Activated T-cell treated with anti-CD3 and anti-CD28 coated beads, Interleukin-2, amount 50 U/mL, for 1 hour (primary cell): ENCODE measurements at places on chromosomes 7 and 10.

DNA sequence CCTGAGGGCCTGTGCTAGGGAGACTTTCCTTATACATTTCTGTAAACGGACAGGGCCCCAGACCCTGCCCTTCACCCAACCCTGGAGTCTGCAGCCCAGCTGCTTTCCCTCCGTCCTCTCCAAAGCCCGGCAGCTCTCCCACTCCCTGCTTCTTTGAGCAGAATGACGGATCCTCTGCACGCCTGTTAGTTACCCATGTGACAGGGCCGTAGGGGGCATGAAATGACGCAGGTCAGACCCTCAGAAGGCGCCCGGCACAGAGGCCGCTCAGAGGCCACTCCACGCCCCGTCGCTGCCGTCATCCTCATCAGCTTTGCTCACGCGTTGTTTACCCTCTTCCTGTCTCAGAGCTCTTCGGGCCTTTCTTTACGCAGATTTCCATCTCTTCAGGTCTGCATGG, 60.2 kb upstream of the MKRN1 start:
- DNase-seq, result no peak

GRCh38 chr7:94414980-94415379, 20.3 kb downstream of the COL1A2 start:
- no peak for DNase-seq

DNA sequence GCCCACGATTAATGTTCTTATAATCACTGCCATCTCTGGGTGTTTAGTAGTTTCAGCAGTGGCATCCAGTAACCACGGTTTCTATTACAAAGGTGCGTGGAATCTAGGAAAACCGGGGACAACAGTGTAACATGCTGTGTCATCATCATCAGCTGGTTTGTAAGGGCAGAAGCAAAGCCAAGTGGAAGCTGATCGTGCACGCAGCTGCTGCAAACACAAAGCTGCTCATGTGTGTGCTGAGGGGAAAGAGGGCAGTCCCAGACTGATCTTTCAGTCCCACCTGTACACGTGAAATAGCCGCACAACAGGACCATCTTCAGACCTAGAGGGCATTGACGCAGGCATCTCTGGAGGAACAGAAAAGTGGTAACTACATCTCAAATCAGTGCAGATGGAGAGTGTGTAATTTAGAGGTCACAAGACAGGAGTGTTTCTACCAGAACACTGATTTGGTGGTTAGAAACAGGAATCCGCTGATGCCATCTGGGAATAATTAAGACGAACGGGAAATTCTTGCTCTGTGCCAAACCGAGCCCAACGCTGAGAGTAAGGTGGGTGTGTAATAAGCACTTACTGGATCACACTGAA, 13.4 kb downstream of the ANKRD16 start:
- DNase-seq, result no peak

DNA sequence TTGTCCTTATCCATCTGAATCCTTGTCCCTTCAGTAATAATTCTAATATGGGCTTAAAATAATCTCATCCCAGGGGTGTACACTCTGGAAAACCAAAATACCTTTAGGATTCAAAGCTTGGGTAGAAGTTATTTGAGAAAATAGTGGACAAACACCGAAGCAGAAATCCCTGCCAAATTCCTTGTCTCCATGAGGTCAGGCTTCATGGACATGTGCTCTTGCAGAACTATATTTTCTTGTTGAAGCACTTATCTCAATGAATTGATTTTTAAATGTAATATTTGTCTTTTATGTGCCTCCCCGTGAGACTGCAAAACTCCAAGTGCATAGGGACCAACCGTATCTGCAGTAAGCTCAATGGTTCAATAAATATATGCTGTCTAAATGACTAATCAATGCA, 1153.3 kb upstream of the AUTS2 start:
- no peak for DNase-seq

- no peak for DNase-seq
These were observed 93.5 kb upstream of the DDC start for GRCh38 chr7:50658696-50659095.

GRCh38 chr7:111852081-111852480, 289.8 kb upstream of the IMMP2L start:
- DNase-seq, result no peak

DNA sequence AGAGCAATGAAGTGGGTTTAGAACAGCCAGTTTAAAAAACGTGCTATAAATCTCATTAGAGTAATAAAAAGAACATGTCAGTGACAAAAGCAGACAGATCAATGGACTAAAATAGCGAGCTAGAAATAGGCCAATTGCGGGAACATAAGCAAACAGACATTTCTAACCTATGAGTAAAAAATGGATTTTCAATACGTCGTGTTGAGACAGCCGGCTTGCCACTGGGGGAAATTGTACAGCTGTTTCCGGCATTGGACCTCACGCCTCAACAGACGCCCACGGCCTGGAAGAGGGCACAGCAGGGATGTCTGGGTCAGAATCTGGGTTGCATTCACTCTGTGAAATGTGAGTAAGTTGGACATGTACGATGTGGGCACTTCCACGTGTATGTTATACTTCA, 92.9 kb downstream of the SVOPL start:
- DNase-seq, result no peak

GRCh38 chr10:72814099-72814790, 79.3 kb upstream of the OIT3 start:
- no peak for DNase-seq

GRCh38 chr7:42932811-42933591, 825 bp downstream of the MRPL32 start:
- DNase-seq, result no peak

- no peak for DNase-seq
These were observed 534.3 kb downstream of the PARD3 start for GRCh38 chr10:34280599-34281374.

DNA sequence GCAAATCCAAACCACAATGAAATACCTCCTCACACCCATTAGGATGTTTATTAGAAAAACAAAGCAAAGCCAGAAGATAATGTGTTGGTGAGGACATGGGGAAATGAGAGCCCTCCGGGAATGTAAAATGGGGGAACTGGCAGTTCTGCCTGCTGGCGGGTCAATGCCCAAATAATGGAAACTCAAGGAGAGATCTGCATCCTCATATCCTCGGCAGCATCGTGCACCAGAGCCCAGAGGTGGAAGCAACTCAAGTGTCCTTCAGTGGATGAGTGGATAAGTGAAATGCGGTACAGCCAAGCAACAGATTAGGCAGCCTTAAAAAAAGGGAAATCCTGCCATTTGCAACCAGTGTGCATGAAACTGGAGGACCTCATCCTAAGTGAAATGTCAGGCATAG, 325.2 kb downstream of the WDR37 start:
- no peak for DNase-seq

- DNase-seq, result no peak
These were observed 50.8 kb upstream of the PDZD8 start for GRCh38 chr10:117425974-117426566.

GRCh38 chr7:32573110-32573687, 77.9 kb downstream of the AVL9 start:
- no peak for DNase-seq

GRCh38 chr7:104883248-104883717, 130.7 kb upstream of the KMT2E start:
- DNase-seq, result no peak

GRCh38 chr7:141944811-141945210, 2.0 kb downstream of the CLEC5A start:
- no peak for DNase-seq

DNA sequence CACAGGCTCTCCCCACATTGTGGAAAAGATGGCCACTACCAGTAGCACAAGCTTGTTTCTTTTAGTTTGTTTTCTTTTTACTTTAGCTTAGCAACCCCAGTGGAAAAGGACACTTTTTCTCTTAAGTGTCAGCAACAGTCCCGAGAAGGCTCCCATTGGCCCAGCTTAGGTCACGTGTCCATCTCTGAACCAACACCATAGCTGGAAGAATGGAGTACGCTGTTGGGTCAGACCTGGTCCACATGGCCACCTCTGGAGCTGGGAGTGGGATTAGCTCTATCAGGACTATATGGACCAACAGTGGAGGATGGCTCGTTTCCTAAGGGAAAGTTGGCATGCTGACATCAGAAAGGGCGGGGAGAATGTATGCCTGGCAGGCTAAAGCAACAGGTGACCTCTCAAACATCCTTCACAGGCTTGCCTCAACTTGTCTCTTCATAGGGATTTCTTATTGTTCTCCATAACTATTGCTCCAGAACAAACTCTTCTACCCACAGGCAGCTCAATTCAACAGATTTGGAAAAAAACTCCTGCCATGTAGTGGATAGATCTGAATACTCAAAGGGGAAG, 27.6 kb upstream of the NEUROG3 start:
- DNase-seq, result no peak

GRCh38 chr10:48678041-48678440, 6.6 kb upstream of the WDFY4 start:
- DNase-seq, result no peak
